ENCODE measurements at places on chromosomes 16 and 17.

- no peak for DNase-seq
These were observed 237.7 kb upstream of the ZFHX3 start for GRCh38 chr16:73285436-73286201.

GRCh38 chr17:75645889-75646637, 12.8 kb downstream of the SMIM5 start:
- peak; percentile 43 for DNase-seq

- no peak for DNase-seq
These were observed 58.3 kb upstream of the LGALS9 start for GRCh38 chr17:27572665-27573064.

DNA sequence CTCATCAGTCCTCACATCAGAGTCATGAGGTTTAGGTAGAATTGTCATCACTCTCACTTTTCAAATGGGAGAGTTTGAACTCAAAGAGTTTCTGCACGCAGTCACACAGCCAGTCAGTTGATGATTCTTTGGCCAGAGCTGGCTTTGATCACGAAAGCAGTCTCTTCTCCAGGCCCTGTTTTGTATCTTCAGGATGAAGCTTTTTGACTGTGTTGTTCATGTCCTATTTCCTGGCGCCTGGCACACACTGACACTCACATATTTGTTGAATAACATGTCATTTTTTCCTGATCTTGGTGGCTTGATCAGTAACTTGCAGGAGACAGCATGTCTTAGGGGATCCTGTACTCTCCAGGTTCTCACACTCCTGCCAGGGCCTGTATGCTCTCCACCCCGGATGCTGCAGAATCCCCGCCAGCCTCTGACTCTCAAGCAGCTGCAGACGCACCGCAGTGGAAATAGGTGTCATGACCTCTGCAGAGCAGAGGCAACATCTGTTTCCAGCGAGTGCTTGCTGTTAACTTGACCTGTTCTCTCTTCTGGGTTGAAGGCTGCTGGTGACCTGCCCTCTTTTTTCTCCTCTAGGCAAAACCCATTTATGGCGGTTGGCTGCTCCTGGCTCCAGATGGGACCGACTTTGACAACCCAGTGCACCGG, 33.0 kb downstream of the MPRIP start:
- DNase-seq, result no peak

GRCh38 chr16:57970319-57970718, 609 bp downstream of the CNGB1 start:
- DNase-seq, result no peak

DNA sequence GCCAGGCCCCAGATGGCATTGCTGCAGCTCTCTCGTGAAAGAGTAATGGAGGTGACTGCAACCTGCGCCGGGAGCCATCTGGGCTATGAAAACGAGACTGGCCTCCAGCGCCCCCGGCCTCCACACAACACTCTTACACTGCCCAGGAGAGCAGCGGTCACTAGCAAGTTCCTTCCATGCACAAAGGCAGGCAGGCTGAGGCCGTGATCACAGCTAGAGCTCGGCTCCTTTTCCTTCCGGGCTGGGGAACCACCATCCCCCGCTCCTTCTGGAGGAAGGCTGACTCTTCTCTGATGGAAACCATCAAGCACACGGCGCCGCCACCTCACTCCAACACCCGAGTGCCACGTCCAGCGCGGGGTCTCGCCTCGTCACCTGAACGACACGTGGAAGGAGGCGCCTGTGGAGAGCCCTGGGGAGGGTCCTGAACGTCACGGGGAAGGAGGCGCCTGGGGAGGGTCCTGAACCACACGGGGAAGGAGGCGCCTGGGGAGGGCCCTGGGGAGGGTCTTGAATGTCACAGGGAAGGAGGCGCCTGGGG, 61.9 kb downstream of the KLHDC4 start:
- DNase-seq, result no peak

DNA sequence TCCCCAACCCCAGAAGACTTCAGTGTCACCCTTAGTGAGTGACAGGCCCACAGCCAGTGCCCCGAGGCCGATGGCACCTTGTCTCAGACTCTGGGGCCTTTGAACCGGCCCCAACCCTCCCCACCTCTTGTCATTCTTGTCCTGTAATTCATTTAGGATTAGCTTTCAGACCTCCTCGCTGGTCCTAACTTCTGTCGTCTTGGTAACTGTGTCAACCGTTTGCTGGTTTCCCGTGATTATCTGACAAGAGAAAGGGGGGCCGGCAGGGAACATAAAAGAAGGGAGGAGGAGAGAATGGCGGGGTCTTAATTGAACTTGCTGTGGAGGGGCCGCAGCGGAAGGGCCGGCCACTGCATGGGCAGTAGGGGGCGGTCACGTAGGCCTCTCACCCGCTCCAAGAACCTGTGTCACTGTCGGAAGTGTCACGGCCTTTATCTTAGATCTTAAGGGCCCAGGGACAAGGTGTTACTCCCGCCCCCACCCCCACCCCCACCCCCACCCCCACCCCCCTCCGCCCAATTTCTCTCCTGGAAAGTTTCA, 46.5 kb upstream of the GSE1 start:
- no peak for DNase-seq

- DNase-seq, result no peak
These were observed 27.6 kb upstream of the CCL1 start for GRCh38 chr17:34390649-34391048.

DNA sequence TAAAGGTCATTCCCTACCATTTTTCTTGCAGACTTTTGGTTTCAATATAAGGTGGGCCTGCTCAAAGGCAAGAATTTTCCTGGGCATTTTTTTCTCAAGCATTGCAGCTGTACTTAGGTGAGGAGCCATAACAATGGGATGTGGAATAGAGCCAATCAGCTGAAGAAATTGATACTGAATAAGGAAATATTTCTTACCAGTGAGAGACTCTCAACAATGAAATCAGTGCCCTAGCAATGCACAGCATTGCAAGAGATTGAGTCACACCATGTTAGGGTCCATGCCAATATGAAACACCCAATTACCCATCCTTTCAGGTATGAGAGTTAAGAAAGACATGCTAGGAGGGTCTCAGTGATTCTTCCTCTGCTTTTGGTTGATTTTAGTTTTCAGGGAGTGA, 237.6 kb downstream of the SOX9 start:
- DNase-seq, result no peak

DNA sequence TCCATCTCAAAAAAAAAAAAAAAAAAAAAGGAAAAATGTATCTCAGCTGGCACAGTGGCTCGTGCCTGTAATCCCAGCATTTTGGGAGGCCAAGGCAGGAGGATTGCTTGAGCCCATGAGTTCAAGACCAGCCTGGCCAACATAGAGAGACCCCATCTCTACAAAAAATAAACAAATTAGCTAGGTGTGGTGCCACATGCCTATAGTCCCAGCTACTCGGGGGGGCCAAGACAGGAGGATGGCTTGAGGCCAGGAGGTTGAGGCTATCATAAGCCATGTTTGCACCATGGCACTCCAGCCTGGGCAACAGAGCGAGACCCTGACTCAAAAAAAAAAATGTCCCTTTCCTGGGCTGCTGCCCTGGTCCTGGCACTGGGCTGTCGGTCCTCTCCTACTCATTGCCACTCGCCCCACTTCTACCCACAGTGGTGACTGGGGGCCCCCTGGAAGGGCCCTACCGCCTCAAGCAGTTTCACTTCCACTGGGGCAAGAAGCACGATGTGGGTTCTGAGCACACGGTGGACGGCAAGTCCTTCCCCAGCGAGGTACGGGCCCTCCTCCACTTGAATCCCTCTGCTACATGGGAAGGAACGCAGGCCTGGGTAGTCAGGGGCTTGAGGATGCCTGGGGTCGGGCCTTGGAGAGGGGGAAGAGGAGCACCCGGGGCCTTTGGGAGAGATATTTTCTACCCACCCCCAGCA, 6.1 kb downstream of the CA7 start:
- no peak for DNase-seq

- no peak for DNase-seq
These were observed 2.3 kb downstream of the ATP5MC1 start for GRCh38 chr17:48894886-48895285.

GRCh38 chr16:12976936-12977335, 75.5 kb downstream of the SHISA9 start:
- DNase-seq, result no peak

DNA sequence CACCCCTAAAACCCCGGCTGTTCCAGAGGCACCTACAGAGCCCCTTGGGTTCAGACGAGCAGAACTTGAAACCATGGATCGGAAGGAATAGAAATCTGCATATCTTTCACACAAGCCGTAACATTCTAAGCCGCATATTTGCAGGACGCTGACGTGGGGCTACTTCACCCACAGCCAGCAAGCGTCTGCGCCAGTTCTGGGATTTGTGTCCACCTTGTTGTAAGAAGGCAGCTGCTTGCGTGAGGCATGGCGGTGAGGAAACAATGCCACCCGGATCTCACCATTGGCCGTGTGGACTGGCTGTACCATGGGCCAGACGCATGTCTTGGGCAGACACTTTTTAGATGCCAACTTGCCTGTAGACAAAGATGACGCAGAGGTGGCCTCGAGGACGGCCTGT, 34.5 kb downstream of the TNFRSF13B start:
- no peak for DNase-seq

DNA sequence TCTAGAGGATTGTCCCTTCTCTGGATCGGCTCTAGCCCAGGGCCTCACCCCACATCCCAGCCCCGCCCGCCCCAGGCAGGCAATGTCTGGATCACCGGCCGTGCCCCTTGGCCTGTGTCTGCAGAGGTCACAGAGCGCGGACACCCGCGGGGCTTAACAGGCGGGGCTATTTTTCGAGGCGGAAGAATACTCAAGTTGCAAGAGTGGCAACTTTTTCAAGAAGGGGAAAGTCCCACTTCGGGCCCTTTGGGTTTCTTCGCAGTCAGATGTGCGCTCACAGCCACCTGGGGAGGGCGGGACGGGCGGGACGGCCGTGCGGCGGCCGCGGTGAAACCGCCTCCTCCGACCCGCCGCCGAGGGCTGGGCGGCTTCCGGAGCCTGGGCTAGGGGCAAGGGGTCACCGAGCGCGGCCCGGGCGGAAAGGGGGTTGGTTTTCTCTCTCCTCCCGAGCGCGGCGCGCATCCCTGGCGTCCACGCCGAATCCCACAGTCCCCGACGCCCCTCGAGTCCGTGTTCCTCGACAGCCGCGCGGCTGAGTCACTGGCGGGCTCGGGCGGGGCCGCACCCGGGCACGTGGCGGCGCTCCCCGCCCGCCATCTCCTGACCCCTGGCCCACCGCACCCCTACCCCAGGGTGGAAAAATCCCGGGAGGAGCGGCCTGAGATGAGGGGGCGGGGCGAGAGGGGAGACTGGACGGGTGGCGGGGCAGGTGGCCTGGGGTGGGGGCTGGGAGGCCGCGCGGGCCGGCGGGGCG, 1.2 kb upstream of the PFN1 start:
- peak; percentile 86 for DNase-seq

DNA sequence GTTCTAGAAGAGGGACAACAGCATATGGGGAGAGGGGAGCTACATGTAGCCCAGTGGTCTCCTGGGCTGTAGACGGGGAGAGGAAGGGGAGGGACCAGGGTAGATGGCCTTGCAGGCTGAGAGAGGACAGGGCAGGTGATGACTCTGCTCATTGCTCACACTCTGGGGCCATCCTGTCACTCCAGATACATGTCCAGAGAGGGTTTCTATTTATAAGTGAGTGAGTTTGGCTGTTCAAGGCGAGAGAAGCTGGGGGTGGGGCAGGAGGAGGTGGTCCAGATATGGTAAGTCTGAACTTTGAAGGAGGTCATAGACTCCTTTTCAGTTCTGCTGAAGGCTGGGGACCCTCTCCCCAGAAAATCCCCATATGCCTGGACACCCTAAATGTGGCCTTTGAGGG, 22.2 kb downstream of the CACNA1G start:
- no peak for DNase-seq

GRCh38 chr17:72987166-72987565, 105.3 kb downstream of the SLC39A11 start:
- no peak for DNase-seq

GRCh38 chr17:36212966-36213365, 2.1 kb downstream of the CCL4L2 start:
- DNase-seq, result no peak

- DNase-seq, result peak; percentile 16
These were observed at the start of gene RAB11FIP4 for GRCh38 chr17:31391496-31391949. Gene RAB11FIP4, plus strand, starts transcription at chr17:31391675. Its CDS starts 178 bp downstream, at chr17:31391853.

DNA sequence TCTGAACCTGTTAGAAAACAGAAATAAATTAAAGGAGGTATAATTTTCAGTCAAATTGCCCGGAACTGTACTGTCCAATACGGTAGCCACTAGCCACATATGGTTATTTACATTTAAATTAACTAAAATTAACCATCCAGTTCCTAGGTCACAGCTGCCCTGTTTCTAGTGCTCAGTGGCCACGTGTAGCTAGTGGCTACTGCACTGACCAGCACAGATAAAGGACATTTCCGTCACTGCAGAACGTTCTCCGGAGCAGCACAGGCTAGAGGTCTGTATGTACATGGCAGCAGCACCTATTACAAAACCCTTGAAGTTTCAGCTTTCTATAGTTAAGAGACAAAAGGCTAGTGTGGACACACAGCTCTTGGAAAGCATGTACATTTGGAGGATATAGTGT, 33.7 kb downstream of the CPSF4L start:
- DNase-seq, result no peak

DNA sequence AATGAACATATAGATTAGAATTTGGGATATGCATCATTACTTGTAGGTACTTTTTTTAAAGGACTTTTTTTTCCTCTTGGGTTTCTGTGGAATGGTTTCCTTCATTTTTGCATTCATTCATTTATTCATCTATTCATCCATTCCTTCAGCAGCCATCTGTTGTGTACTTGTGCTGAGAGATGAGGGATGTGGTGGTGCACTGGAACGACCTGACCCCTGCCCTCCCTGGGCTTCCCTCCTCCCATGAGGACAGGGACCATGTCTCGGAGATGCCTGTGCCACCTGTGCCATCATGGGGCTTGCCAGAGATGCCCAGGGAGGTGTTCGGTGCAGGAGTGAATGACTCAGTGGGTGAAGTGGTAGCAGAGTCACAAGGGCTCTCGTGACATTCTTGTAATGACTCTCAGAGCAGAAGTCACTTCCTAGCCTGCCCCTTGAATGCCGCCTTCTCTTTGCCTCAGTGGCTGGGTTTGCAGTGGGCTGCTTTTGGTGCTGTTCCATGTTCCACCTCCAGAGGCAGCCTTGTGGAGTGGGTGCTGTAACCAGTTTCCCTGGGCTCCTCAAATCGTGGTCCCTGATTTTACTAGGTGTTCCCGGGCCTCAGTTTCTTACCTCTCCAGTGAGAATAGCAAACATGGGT, 43.9 kb downstream of the CLEC16A start:
- DNase-seq, result no peak

GRCh38 chr16:10965440-10966061, 21.2 kb downstream of the CLEC16A start:
- DNase-seq, result no peak

DNA sequence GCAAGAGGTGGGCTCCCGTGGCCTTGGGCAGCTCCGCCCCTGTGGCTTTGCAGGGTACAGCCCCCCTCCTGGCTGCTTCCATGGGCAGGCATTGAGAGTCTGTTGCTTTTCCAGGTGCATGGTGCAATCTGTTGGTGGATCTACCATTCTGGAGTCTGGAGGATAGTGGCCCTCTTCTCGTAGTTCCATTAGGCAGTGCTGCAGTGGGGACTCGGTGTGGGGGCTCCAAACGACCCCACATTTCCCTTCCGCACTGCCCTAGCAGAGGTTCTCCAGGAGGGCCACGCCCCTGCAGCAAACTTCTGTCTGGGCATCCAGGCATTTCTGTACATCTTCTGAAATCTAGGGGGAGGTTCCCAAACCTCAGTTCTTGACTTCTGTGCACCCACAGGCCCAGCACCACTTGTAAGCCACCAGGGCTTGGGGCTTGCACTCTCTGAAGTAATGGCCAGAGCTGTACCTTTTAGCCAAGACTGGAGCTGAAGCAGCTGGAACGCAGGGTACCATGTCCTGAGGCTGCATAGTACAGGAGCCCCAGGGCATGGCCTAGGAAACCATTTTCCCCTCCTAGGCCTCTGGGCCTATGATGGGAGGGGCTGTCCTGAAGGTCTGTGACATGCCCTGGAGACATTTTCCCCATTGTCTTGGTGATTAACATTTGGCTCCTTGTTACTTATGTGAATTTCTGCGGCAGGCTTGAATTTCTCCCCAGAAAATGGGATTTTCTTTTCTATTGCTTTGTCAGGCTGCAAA, 6.0 kb downstream of the PRKAR1A start:
- no peak for DNase-seq

Data from CD4-positive, alpha-beta T cell treated with Interleukin-1 beta for 1 hour (primary cell).